ENCODE measurements at places on chromosomes 7 and 10.

- DNase-seq = no peak
Observed at GRCh38 chr7:130154501-130155317, 50.5 kb downstream of the TMEM209 start.

DNA sequence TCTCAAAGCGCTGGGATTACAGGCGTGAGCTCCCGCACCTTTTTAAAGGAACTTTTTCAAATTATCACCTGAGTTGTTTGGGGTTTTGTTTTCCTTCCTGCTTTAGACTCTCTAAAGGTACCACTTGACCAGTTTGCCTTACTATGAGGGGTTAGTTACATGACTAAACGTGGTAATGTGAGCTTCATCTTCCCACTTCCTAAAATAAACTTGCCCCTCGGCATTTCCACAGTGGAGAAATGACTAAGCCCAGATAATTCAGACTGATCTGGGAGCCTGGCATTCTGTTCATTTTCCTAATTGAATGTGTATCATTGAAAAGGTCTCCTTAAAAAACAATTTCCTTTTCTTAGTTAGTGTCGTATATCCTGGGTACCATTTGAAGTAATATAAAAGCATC is 163.4 kb downstream of the PLXDC2 start:
- no peak for DNase-seq

DNA sequence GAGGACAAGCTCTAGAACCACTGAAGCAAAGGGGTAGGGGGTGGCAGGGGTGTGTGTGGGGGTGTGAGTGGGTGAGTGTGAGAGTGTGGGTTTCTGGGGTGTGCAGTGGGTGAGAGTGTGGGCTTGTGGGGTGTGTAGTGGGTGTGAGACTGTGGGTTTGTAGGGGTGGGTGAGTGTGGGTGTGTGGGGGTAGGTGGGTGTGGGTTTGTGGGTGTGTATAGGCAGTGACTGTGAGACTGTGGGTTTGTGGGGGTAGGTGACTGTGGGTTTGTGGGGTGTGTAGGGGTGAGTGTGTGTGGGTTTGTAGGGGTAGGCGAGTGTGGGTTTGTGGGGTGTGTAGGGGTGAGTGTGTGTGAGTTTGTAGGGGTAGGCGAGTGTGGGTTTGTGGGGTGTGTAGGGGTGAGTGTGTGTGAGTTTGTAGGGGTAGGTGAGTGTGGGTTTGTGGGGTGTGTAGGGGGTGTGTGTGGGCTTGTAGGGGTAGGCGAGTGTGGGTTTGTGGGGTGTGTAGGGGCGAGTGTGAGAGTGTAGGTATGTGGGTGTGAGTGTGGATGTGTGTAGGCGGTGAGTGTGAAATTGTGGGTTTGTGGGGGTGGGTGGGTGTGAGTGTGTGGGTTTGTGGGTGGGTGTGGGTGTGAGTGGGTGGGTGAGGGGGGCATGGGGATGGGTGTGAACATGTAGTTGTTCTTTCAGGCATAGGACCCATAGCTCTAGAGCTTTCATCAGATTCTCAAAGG is 8.8 kb downstream of the NOS3 start:
- no peak for DNase-seq

DNA sequence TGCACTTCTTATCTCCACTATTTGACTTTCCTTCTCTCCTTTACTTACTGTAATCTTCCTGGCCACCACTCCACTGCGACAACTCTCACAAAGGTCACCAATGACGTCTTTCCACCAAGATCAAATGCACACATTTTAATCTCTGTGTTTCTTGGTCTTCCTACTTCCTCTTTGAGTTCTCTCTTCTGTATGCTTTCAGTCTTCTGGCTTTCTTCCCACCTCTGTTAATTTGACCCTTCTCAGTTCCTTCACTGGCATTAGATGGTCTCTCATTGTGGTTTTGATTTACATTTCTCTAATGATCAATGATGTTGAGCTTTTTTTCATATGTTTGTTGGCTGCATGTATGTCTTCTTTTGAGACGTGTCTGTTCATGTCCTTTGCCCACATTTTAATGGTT is 31.9 kb downstream of the FAM107B start:
- DNase-seq = no peak

DNA sequence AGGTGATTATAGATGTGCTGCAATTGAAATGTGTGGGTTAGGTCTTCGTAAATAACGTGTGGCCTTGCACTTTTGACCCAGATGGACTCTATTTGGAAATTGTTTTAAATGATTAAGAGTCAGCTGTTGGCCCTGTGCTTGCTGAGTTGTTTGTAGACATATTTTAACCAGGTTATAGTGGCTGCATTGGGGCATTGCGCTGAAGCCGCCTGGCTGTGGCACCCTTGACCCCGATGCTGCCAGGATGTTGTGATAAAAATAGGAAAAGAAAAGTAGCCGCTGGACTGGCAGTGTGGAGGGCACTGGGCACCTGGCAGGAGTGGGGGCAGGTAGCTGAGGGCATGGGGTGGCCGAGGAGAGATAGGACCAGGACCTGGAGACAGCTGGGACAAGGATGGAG is 13.4 kb downstream of the LRRC27 start:
- DNase-seq = no peak

- no peak for DNase-seq
Observed at GRCh38 chr10:106136175-106136574, 1028.3 kb downstream of the SORCS1 start.
